Stimulated activated naive CD4-positive, alpha-beta T cell (primary cell): ENCODE measurements at places on chromosomes 16 and 17.

DNA sequence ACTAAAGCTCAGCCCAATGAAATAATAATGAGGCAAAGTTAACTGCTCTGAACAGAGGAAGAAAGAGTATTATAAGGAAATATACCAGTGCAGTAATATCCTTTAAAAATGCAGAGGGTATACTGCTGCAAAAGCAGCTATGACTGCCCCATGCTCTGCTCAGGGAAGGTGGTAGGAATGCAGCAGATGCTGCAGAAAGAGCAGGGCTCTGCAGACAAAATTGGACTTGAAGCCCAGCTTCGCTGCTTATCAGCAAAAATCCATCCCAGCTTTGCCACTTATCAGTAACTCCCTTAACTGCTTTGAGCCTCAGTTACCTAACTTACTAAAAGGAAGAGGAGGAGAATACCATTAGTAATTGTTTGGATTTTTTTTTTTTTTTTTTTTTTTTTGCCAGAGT, 533.8 kb upstream of the CDH5 start:
- no peak for DNase-seq

DNA sequence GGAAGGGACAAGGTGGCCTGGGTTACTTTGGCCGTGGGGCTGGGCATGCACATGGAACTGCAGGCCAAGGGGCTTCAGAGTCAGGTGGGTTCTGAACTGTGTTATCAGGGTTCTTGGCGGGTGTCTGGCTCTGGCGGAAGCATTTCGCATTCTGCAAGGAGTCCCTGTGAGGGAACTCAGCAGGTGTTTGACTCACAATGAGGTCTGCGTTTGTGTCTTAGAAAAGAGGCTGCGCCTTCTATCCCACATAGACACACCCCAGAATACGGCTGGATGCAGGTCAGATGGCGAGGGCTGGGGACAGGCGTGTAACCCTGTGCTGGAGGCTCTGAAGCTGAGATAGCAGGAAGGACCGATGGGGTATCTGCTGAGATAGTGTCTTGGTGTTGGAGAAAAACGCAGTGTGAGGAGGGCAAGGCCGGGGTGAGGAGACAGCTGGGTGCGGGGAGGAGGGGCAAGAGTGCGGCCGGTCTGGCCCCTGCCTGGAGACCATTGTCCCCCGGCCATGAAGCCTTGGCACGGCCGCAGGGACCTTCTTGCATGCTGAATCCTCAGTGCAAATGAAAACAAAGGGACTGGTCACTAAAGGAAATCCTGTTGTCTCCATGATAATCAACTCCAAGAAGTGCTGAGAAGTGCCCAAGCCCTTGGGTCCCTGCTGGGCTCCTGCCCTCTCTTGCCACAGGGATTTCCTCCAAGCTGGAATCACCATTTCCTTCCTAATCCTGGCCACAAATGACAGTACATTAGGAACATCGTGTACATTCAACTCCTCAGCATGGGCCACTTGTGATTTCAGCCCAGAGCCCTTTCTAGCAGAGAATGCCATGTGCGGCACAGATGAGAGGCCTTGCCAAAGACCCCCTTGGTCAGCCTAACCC, 22.8 kb upstream of the MTSS2 start:
- DNase-seq, result no peak

DNA sequence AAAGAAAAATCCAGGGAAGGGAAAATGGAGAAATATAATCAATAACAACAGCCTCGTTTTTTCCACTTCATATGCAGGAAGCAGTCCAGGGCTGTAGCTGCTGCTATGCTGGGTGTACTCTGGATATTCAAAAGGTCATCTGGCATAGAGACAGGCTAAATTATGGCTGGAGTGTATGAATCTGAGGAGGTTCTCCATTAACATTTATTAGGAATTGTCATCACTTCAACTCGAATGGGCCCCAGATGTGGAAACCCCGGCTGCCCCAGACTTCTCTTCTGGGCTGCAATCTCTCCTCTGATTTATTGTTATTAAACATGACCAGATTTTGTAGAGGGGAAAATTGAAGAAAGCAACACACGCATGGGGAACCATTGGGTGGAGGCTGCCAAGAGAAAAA, 33.5 kb upstream of the SKAP1 start:
- no peak for DNase-seq

GRCh38 chr17:80647746-80648145, 103.1 kb downstream of the RPTOR start:
- no peak for DNase-seq
